Smooth muscle cell of bladder (primary cell): ENCODE measurements at places on chromosomes 2 and 18. TPM values are rescaled to one million over a fixed set of nuclear protein-coding genes. Genes with fewer than 3 reads are reported as not detected.

Gene ATP6V1B1
- total RNA-seq = 0.18 and 0.71 TPM in 2 replicates

Gene ADAM23
- 6.3 and 8.2 TPM in 2 replicates for total RNA-seq

Gene OSBPL1A
- total RNA-seq = 43.5 and 45.5 TPM in 2 replicates

Gene ASB18
- total RNA-seq = not detected in 2 replicates

Gene TRAF3IP1
- 9.9 and 11.9 TPM in 2 replicates for total RNA-seq
